ENCODE measurements at places on chromosomes 2 and 18.
A peak's percentile ranks its signal among the peaks of the same experiment; 100 is the strongest.

DNA sequence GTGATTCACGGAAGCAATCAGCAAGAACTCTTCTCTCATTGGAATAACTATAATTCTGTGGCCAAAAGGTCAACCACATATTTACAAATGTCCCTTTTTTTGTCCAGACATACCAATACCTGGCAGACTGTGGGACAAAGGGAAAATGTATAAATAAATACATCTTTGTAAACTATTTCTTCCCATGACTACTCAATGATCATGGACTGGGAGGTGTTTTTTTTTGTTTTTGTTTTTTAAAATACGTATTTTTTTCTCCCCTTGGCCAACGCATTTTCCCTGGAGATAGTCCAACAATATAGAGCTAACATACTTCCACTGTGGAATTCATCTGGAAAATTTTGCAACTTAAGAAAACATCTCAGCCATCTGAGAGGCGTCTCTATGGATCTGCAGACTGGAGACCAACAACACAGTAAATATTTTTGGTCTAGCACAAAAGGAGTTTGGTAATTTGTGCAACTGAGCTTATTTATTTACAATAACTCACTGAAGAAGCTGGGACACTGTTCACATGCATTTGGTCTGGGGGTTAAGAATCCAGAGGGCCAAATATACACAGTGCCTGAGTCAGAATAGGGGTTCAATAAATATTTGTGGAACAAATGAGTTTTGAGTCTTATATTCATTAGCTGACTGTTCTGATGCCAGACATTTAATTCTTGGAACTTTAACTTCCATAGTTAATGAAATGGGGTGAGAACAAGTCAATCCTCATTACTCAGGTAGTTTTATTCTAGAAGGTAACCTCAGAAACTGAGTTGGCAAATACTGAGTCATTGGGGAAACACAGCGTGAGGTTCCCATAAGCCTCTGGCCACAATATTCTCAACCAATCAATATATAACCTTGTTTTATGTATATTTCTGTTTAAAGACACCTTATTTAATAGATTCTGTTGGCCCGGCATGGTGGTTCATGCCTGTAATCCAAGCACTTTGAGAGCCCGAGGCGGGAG is 36.2 kb downstream of the CCBE1 start:
- no peak for DNase-seq

GRCh38 chr2:40321016-40321623 is 130.8 kb downstream of the SLC8A1 start:
- DNase-seq = no peak

- no peak for DNase-seq
These were observed 168.7 kb upstream of the NDUFV2 start for GRCh38 chr18:8933714-8934284.

GRCh38 chr2:150351922-150352321 is 135.5 kb downstream of the RND3 start:
- DNase-seq = no peak

- DNase-seq = no peak
These were observed 16.6 kb upstream of the HK2 start for GRCh38 chr2:74817304-74817675.

DNA sequence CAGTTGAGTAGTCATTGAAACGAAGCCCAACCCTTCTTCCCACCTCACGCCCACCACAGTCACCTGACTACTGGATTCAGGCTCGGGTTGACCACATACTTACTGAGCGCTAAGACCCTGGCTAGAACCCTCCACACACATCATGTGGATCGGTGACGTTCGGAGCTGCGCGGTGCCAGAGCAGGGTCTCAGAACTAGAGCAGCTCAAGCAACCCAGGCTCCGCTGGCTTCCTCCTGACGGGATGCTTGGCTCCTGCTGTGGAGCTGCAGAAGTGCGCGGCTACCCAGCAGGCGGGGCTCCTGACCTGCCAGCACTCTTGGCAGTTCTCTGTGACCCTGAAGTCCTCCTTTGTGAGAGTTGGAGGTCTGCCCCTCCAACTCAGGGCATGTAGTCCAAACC is 90.6 kb upstream of the MBOAT2 start:
- no peak for DNase-seq

DNA sequence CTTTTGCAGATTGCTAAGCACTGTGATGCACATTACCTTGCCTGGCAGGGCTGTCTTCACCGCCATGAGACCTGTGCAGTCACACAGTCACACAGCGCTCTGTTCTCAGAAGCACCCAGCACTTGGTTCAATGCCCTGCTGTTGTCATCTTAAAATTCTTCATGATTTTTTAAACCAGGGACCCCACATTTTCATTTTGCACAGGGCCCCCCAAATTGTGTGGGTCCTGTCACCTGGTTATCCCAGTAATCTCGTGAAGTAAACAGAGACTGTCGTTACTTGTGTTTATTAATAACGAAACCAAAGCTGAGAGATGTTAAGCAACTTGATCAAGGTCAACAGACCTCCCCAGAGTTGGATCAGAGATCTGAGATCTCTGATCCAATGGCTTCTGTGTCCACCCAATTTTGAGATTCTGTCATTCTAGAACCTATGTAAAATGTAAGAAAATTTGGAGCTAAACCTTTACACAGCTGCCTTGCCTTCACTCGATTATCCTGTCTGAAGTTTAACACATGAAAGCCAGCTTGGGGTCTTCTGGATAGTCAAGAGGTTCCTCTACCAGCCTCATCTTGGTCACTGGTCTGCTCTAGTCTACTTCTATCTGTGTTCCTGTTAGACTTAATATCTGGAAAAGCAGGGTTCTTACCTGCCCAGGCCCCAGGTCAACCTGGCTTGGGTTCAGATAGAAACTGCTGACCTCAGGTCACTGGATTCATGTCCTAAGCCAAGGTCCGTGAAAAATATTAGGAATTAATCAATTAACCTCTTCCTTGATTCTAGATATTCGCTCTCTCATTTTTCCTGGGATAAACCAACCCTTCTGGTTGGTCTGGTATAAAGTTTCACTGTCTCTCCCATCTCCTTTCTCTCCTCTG is 13.7 kb upstream of the TTC39C start:
- no peak for DNase-seq

- DNase-seq = no peak
These were observed 13.1 kb downstream of the CYRIA start for GRCh38 chr2:16652296-16653082.

DNA sequence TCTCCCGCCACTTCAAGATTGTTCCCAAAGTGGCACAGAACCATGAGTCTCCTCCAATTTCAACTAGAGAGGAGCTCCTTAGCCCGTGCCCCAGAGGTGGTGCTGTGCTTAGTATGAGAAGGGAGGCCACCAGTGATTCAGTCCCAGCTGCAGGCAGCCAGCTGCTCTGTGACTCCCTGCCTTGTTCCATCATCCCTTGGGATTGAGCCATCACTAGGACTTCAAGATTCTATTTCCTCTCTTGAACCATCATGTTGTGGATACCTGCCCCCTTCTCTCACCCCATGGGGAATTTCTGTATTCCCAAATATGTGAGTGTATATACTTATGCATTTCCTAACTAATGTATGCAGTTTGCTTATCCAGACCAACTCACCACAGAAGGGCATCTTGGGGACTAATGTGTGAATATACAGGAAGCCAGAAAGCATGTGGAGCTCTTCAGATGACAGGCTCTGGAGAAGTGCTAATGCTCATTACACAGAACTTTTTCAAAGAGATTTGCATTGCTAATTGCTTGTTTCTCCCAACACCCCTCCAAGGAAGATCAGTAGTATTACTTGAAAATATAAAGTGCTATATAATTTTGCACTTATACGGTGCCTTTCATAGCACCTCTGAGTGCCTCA is 111.0 kb upstream of the MAP3K20 start:
- DNase-seq = no peak

DNA sequence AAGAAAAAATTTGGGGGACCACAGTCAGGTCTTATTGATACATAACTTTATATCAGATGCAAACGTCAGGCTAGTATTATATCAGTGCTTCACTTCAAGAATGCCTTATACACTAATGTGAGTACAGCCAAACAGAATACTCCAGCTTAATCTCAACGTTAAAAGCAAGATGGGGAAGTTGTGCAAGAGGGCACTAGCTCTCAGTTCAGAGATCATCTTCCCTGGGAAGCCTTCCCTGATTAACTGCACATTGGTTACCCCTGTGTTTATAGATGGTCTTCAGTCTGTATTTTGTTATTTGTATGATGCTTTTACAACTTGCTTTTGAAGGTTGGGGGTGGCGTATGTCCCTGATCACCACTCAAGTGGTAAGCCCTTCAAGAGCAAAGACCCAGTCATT is 11.4 kb downstream of the EPAS1 start:
- no peak for DNase-seq

GRCh38 chr18:9914334-9914583 is 443 bp downstream of the VAPA start:
- DNase-seq = peak; percentile 91

DNA sequence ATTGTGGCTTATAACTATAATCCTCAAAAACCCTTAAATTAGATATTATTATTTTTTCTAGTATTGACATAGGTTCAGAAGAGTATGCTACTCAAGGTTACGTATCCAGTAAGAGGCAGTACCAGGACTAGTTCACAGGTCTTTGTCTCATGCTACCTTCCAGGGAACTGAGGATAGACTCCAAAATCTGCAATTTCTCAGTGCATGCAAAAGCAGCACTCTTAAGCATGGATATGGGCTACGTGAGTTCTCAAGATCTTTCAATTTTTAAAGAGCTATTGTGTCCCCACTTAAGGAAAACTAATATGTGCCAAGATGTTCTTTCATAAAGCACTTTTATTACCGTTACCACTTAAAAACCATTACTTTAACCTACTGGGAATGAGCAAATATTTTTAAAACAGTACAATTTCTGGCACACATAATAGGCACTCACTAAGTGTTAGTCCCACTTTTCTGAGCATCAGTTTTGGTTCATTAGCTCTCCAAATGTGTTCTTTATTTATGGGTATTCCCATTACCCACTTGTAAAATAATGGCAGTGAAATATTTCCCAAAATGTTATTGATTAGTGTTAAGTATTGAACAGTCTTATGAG is 113.8 kb upstream of the TTN start:
- no peak for DNase-seq

DNA sequence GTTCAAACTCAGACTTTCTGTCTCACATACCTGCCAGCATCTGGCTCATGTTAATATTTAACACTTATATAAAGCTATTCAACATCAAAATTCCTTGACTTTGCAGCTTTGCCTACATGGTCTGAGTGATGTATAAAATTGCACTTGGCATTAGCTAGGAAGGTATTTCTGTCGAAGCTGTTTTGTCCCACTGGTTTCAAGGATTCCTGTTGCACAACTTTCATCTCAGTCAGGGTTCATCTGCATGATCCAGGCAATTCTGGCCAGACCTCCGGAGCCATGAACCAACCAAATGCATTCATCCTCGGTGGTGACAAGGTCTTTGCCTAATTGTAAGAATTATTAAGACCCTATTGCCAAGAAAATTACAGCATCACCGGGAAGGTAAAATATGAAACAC is 185.4 kb downstream of the ZEB2 start:
- DNase-seq = no peak

DNA sequence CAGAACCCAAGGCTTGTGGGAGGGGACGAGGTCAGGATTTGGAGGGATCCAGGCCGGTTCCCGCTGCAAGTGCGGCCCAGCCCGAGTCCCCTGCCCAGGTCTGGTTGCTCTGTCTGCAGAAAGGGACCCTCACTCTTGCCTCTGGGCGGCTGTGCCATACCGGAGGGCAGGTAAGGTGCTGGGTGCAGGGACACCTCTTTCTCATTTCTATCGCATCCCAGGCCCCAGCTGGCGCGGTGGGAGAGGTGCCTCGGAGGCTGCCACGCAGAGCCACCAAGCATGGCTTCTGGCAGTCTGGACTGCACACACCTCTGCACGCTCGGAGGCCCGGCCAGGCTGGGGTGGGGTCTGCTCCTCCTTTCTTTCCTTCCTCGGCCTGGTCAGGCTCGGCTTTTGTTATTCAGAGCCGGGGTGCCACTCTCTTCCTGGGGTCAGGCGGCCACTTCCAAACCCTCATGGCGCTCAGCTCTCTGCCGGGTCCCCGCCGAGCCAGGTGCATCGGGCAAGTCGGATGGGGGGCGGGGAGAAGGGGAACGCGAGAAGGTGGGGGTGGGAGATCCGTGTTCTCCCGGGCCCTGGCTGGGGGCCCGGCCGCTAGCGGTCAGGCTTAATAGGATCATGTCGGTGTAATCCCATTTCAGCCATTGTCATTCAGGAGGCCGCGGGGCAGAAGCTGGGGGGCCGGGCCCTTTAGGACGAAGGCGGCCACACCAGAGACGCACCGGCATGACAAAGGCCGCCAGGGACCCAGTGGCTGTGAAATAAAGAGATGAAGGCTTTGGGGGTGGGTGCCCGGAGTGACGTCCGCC is 9.0 kb downstream of the GBX2 start:
- DNase-seq = no peak

DNA sequence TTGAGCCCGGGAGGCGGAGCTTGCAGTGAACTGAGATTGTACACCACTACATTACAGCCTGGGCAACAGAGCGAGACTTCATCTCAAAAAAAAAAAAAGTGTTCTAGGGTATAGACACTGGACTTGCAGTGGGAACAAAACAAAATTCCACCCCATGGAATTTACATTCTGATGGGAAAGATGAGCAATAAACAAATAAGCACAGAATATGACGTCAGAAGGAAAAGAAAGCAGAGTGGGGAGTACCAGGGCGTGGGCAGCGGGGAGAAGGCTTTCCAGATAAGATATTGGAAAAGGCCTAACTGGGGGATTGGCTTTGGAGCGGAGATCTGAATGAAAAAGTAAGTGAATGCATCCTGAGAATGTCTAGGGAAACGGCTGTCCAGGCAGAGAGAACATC is 17.6 kb downstream of the NPPC start:
- DNase-seq = no peak

GRCh38 chr2:144812288-144812687 is 292.4 kb upstream of the ZEB2 start:
- DNase-seq = no peak

DNA sequence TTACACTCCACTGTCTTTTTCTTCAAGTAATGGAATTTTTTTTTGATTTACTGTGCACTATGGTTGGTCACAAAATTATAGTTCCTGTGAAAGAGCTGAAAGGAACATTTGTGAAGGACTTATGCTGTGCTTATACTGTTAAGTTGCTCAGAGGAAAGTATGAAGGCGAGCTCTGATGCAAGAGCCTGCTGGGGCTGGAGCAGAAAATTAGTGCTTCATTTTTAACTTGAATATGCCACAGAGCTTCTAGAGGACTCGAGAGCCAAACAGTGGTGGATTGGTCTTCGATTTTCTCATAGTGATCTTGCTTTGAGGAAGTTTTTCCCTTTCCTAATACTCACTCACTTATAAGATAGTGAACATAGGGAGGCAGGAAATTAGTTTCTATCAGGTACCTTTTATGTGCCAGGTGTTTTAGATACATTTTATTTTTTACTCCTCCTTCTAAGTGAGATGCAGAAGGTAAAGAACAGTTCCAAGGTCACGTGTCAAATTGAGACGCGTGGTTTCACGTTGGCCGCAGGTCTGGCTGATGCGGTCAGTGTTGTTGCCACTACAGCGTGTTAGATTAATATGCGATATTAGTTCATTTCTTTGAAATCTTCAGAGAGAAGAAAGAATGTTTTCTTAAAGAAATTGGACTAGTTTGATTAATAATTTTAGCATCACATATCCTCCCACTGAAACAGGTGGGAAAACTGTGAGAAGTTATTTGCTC is 20.2 kb downstream of the GATA6 start:
- no peak for DNase-seq

Measured in K562 (cell line).